Inflammatory macrophage treated with lipopolysaccharide for 1 hour (primary cell): ENCODE measurements at places on chromosomes 12 and 14.

DNA sequence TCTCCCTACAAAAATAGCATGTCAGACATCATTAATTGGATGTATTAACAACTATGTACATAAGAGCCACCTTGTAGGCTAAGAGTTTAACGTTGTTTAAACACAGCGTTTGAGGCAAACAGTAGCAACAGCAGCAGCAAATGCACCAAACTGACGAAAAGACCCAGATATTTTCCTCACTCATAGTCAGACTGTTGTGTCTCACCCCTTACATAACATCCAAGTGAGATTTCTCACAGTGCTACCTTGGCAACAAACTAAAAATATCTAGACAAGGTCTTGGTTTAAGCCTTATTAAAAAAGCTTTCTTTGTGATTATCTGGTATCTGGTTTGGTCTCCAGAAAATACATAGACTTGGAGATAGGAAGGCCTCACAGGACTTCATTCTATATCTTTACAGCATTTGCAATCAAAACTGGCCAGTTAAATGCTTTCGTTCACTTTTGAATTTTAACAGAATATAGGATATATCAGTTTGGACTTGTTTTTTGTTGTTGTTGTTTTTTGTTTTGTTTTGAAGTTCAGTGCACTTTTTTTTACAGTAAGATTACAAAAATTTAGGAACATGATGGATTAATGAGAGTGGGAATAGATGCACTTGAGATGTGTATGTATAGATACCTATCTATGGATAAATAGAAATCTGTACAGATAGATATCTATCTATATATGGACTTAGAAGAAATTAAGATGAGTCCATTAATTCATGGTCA is 4.1 kb downstream of the BHLHE41 start:
- peak; percentile 53 for DNase-seq

DNA sequence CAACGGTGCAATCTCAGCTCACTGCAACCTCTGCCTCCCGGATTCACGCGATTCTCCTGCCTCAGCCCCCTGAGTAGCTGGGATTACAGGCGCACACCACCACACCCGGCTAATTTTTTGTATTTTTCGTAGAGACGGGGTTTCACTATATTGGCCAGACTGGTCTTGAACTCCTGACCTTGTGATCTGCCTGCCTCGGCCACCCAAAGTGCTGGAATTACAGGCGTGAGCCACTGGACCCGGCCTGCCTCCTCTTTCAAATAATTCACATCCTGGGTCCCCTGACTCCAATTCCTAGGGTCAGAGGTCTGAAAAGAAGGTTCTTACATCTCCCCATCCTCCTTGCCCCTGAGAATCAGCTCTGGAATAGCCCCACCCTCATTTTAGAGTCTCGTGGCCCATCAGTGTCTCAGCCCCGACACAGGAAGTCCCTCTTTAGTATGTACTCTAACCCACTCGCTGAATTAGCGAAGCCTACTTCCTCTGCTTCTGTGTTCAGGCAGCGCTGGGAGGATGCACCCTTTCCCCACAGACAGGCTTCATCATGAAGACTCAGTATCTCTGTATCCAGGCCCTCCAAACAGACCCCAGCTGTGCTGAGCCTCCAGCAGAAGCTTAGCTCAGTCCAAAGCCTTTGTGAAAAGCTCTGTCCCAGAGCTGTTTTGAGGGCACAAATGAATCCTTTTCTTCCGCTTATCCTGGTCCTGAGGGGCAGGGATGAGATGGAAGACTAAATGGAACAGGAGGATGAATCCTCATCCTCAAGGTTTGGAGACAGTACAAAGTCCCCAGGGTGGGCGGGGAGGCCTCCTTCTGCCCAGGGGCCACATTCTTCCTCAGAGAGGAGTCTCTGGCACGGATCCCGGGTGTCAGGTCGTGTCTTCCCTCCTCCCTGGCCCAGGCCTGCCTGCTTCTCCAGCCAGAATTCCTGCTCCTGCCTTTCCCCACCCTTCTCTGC is 3.5 kb downstream of the LPAR5 start:
- no peak for DNase-seq

DNA sequence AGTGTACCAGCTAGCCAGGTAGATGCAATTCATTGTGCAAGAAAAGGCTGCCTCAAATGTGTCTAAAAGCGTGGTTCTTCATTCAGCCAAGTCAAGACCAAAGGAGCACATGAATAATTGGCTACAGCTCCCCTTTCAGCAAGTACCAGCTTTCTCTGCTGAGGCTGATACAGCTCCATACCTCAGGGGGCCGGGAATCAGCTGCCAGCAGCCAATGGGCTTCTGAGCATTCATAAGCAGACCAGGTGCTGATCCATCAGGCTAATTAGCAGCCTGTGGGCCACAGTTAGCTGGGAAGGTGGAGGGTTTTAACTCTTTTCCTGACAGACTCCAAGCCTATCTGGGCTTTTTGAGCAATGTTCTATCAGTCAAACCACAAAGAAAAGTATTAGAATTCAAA is 264.7 kb downstream of the APAF1 start:
- no peak for DNase-seq

DNA sequence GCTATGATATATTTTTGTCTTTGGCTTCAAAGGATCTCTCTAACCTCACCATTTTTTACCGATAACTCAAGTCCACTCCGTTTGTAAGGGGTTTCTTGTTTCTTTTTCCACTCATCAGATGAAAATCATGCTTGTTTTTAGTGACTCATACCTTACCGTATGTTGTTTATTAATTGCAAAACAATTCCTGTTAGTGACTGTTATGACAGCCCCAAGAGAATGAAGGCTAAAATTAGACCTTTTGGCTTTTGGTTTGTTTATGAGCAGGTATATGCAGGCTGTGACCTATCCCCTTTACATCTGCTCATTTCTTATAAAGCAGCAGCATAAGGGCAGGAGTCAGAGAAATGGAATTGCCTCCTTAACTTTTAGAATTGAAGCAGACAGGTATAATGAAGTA is 319.8 kb downstream of the CEP128 start:
- DNase-seq: no peak

DNA sequence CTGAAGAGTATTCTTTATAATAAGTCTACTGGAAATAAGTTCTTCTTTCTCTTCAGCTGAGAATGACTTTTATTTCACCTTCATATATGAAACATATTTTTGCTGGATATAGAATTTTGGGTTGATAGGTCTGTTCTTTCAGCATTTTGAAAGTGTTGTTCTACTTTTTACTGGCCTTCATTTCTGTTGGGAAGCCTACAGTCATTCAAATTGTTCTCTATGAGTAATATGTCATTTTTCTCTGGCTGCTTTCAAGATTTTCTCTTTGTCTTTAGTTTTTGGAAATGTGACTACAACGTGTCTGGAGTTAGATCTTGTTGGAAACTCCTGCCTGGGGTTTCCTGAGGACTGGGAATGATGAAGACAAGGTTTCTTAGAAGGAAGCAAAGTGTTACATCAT is 10.0 kb downstream of the FGFR1OP2 start:
- DNase-seq: peak; percentile 34

DNA sequence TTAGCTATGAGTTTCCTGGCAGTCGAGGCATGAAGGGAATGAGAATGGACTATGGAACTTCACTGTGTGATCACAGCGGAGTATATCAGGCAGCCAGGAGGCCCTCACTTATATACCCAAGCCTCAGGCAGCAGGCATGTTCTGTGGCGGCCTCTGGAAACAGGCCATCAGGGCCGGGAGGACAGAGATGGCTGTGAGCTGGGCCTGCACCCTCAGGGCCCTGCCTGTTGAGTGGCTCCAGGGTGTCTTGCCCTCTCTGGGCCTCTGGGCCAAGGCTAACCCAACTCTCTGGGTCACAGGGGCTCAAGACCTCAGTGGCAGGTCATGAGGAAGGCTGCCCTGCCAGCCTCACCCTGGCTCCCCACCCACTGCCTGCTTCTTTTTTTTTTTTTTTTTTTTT is 33.9 kb upstream of the RCOR1 start:
- no peak for DNase-seq

- DNase-seq: peak; percentile 75
Observed at GRCh38 chr12:63826006-63826585, 18.4 kb upstream of the SRGAP1 start.

DNA sequence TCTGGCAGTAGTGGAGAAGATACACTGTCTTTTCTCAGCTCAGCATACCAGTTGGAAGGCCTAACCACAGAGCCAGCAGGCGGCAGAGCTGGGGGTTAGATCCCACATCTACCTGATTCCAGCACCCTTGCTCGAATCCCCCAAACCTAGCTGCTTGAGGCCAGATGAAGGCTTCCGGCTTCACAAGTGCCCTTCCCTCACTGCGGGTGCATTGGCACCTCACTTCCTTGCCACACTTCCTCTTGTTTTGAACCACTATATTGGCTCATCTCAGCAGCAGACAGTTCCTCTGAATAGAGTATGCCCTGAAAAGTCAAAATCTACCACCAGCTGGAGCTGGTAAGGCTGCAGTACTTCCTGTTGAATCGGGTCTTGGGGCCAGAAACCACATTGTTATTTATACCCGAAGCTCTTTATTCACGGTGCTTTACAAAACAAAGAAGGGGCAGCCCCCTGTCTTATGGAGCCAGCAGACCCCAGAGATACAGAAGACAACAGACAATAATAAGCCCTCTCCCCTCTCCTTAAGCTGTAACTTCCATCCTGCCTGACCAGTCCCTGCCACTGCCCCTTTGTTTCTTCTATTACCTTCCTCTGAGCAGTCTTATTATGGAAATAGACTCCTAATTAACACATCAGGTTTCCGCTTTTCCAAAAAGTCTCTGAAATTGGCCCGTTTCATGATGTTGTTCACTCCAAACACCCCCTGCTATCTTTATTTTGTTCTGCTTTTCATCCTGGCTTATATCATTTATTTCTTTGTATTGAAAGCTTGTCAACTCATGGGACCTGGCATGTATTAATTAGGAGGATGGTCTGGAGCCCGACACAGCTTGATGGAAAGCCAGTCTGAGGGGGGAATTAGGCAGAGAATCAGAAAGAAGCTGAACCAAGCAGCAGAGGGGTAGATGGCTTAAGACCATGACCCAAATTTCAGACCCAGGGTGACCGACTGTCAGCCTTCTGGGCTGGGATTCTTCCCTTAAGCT is 233.5 kb downstream of the EFCAB11 start:
- DNase-seq: peak; percentile 68

DNA sequence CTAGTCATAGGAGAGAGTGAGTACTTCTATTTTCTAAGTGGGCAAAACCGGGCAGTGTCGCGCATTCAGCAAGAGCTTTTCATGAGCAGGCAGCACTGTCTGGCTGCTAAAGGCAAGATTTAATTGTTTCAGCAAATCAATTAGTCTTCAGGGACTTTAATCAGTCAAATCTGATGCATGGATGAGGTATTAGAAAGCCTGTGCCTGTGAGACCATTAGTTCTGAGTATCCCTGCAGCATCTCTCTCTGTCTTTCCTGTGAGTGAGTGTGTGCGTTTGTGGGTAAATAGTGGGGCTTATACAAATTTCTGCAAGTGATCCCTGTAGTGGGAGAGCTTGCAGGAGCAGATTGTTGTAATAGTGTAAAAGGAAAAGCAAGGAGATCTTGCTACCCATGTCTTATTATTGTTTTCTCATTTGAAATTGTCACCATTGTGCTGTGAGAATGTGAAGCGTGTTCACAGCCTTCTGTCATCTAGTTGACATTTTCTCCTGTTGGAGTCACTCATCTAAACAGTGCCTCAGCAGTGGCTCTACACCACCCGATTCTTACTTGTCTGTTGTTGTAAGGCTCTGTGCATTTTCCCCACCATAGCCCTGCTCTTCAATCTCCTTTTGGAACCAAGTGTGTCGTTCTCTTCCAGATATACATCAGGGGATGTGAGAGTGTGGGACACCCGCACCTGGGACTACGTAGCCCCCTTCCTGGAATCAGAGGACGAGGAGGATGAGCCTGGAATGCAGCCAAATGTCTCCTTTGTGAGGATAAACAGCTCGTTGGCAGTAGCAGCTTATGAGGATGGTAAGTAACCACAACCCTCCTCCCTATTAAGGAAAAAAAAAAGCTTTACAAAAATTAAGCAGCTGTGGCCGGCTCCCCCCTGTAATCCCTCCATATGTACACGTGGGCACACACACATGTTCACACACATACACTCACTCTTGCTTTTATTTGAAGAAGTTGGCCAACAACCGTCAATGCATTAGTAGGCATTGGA is 53.6 kb downstream of the FBXW8 start:
- no peak for DNase-seq

GRCh38 chr12:27703720-27704452 is 6.7 kb upstream of the MRPS35 start:
- peak; percentile 89 for DNase-seq

DNA sequence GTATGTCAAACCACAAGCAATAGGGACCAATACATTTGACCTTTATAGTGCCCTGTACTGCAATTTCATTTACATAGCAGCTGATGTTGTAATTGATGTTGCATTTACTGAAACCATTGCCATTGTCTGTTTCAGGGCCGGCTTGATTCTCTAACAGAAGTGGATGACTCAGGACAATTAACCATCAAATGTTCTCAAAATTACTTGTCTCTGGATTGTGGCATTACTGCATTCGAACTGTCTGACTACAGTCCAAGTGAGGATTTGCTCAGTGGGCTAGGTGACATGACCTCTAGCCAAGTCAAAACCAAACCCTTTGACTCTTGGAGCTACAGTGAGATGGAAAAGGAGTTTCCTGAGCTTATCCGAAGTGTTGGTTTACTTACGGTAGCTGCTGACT is 216.0 kb downstream of the AKAP6 start:
- DNase-seq: no peak

GRCh38 chr14:63477556-63477955 is 65.6 kb downstream of the PPP2R5E start:
- no peak for DNase-seq

GRCh38 chr14:72645706-72646105 is 248.2 kb downstream of the DPF3 start:
- no peak for DNase-seq

GRCh38 chr12:124906606-124907261 is 7.7 kb downstream of the UBC start:
- DNase-seq: peak; percentile 100

DNA sequence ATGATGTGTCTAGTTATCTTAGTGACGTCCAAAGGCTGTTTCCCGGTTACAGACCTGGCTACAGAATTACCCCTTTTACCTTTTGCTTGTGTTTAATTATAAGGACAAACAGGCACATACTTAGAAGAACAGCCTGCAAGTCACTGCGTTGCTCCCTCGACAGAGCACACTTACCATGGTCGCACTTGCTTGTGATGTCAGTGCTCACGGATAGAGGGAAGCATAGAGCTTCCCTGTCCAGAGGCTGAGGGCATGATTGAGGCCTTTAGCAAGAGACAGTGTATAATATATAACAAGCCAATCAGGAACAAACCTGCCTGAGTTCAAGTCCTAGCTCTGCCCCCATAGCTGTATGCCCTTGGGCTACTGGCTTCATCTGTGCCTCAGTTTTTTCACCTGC is 73.2 kb upstream of the SCN8A start:
- no peak for DNase-seq

GRCh38 chr12:75599061-75599460 is 87.7 kb upstream of the KRR1 start:
- no peak for DNase-seq

GRCh38 chr12:12901158-12901791 is 9.9 kb downstream of the GPRC5A start:
- DNase-seq: peak; percentile 44

DNA sequence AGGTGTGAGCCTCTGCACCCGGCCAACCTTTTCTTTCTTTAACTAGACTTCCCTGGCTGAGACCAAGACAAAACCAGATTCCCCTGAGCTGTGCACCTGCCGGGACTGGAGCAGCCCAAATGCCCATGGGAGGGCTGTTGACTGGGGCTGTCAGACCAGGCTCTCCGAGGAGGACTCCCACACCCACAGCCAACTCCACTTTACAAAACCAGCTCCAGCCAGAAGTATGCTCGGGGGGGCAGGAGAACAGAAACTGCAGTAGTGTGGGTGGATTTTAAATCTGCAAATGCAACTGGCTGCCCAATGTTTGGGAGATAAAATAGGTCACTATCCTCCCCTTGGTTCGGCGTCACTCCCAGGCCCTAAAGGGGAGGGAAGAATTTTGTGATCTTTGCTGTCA is 78.5 kb downstream of the VCPKMT start:
- peak; percentile 97 for DNase-seq
